ENCODE measurements at places on chromosomes 1 and 21.

- DNase-seq = no peak
Measured at GRCh38 chr1:24406788-24407187, 6.8 kb downstream of the STPG1 start.

GRCh38 chr1:223230161-223230881 lies 87.3 kb upstream of the TLR5 start:
- no peak for DNase-seq

GRCh38 chr1:19043579-19044443 lies 87.3 kb upstream of the IFFO2 start:
- DNase-seq = no peak

GRCh38 chr1:185292237-185292636 lies 24.8 kb downstream of the IVNS1ABP start:
- DNase-seq = no peak

Data from effector CD4-positive, alpha-beta T cell (primary cell).